ENCODE measurements at places on chromosomes 6 and 20.

- no peak for DNase-seq
Observed at GRCh38 chr6:67358241-67358640, 1276.8 kb upstream of the ADGRB3 start.

DNA sequence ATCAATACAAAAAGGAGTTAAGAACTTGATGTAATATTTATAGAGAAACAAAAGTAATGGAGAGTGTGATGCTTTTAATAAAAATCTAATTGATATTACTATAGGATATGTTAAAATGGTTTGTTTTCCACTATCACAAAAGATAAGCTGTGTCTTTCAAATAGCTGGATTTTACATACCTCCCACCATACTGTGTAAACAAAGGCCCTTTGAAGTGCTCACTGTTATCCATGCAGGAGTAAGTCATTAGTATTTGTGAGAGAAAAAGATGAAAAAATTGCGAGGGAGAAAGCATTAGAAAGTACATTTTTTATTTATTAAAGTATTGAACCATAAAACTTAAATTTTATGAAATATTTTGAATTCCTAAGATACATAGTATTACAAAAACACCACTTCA lies 733.0 kb downstream of the GRIK2 start:
- DNase-seq = no peak

DNA sequence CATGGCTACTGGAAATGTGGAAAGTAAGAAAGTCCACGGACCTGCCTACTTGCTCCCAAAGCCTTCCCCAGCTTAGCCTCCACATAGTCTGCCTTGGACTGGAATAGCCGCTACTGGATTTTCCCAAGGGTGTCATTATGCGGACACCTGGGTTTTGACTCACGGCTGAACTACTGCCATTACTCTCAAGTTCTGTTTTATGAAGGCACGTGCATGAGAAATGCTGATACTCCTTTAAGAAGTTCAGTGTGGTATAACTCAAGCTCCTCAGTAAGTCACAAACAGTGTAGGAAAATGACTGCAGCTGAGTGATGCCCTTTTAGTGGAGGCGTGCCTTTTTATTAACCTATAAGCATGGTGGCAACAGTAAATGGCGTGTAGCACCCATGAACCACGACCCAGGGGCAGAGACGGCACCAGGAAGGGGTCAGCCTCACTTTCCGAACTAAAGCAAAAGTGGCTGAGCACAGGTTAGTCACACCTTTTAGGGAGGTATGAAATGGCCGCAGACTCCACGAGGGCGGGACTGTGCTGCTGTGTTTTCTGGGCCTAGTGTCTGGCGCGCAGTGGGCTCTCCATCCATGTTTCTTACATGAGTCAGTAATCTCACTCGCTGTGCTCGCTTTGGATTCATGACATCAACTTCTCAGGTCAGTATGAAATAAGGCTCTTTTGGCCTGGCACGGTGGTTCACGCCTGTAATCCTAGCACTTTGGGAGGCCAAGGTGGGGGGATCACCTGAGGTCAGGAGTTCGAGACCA lies 23.9 kb downstream of the PSMG4 start:
- DNase-seq = no peak

- no peak for DNase-seq
Observed at GRCh38 chr20:53695797-53696527, 102.3 kb upstream of the ZNF217 start.

DNA sequence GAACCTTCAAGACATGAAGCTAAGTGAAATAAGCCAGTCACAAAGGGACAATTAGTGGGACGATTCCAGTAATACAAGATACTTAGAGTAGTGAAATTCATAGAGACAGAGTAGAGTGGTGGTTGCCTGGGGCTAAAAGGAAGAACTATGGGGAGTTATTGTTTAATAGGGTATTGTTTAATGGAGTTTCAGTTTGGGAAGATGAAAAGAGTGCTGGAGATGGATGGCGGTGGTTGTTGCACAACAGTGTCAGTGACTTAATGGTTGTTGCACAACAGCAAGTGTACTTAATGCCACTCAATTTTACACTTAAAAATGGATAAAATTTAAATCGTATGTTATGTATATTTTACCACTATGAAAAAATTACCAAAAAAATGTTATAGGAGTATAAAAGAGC lies 209.7 kb upstream of the TENT5A start:
- DNase-seq = no peak

DNA sequence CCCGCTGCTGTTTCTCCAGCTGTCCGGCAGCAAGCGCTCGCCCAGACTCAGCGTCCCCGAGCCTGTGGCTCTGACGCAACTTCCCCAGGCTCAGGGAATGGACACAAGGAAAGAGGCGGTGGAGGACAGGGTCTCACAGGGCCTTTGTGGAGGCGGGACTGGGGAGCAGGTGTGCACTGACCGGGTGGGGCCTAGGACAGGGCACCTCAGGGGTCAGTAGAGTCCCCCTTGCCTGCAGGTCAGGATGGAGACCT lies 20.0 kb downstream of the LAMA5 start:
- no peak for DNase-seq

GRCh38 chr6:105326216-105326615 lies 76.7 kb downstream of the PREP start:
- no peak for DNase-seq

DNA sequence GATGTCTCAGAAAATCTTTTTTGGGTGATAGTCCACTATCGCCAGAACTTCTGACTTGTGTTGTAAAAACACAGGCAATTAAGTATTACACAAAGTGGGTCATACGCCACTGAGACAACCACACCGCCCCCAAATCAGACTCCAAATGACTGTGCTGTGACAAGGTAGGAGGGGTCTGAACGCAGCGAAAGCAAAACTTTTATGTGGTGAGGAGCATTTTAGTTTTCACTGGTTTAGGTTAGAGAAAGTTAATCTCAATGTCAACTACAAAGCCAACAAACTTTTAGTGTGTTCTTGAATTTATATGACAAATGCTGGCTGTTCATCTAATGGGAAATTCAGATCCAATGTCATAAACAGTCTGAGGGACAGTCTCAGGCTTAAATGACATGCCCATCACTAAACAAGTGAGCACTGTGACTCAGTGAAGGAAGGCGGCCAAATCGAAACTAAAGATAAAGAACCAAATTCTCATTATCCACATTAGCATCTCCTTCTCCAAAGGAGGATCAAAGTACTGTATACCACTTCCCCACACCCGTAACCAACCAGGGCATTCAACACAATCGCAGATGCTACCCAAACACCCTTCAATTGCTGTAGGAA lies 186.7 kb downstream of the GJA10 start:
- peak; percentile 42 for DNase-seq

DNA sequence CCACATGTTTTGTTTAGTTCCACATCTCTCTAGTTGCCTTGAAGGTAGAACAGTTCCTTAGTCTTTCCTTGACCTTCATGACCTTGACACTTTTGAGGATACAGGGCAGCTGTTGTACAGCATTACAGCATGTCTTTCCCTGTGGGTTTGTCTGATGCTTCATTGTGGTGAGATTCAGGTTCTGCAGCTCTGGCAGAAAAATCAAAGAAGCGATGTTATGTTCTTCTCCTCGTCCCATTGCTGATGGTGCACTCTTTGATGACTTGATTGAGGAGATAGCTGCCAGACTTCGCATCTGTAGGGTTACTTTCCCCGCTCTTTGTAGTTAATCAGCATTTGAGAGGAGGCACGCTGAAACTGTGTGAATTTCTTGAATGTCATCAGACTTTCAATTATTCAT lies 12.0 kb downstream of the CEBPB start:
- DNase-seq = no peak

DNA sequence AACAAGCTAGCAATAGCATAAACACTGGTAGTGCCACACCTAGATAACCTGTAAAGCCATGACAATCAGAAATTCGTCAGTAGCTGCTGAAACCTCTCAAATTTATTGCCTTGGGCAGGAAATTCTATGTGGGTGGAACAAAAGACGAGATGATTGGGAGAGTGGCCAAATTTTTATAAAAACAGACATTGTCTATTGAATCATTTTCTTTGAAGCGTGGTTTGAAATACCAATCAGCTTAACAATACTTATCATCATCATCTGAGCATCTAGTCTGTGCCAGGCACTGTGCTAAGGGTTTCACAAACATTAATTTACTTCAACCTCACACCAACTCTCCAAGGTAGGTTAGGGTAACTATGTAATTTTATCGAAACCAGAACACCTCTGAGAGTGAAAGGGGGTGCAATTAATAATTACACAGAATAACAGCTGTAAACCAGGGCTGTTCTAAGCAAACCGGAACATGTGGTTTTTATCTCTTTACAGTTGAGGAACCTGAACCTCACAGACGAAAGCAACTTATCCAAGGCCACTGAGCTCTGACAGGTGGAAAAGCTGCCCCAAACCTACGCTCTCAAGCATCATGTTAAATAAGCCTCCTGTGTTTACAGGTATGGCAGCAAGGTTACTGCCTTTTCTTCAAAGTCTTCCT lies 43.4 kb downstream of the NHSL1 start:
- DNase-seq = no peak

DNA sequence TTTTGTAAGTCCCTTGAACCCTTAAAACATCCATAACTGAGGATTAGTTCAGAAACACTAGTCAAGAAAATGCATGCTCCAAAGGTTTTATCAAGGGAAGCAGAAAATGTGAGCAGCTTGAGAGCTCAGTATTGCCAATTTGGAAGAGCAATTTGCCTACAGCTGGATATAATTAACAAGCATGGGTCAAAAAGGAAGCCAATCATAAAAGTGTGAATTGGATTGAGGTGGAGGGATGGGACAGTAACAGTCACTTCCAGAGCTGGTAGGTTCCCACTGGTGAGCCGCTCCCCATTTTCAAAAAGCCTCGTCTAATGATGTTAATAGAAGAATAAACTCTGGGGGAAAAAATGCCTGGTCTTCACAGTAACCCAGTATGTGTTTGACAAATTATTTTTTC lies 5.0 kb upstream of the PTPRK start:
- DNase-seq = no peak

DNA sequence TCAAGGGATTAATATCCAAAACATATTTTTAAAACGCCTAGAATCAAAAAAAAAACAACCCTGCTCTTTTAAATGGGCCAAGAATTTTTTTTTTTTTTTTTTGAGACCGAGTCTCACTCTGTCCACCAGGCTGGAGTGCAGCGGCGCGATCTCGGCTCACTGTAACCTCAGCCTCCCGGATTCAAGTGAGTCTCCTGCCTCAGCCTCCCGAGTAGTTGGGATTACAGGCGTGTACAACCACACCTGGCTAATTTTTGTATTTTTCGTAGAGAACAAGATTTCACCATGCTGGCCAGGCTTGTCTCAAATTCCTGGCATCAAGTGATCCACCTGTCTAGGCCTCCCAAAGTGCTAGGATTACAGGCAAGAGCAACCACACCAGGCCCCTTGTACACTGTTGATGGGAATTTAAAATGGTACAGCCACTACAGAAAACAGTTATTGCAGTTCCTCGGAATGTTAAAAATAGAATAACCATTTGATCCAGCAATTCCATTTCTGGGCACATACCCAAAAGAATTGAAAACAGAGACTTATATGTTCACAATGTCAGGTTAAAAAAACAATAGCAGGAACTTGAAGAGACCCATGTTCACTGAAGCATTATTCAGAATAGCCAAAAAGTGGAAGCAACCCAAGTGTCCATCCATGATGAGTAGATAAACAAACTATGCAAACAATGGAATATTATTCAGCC lies 3.1 kb upstream of the MYL9 start:
- DNase-seq = no peak

- no peak for DNase-seq
Observed at GRCh38 chr6:6771224-6771945, 182.9 kb downstream of the LY86 start.

- DNase-seq = peak; percentile 40
Observed at GRCh38 chr20:62804627-62805154, at the start of gene OGFR. TSS of gene OGFR (plus strand) at chr20:62804835. CDS start at chr20:62804860, 25 bp downstream.

GRCh38 chr6:155185544-155185943 lies 78.3 kb upstream of the CLDN20 start:
- no peak for DNase-seq

DNA sequence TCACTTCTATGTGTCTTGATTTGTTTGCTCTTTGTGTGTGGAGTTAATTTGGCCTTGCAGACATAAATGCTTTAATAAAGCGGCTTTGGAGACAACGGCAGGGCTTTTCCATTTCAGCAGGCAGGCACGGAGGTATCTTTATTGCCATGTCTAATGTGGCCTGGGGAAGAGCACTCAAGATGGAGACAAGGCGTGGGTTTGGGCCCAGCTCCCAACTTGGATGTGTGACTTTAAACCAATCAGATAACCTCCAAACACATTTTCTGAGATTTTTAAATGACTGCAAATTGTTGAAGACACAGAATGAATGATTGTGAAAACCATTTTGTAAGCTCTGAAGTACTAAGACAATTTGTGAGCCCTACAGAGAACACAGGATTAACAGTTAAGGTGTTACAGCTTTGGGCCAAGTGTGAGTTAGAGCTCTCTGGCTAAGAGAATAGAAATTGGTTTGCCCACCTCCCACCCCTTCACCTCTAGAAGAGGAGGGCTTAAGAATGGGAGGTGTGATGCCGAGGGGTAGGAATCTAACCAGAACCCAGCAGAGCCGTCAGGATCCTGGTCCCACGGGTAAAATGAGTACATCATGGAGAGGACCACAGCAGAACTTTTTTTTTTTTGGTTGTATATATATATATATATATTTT lies 9.0 kb downstream of the DYNLT1 start:
- DNase-seq = no peak

- no peak for DNase-seq
Observed at GRCh38 chr6:4913705-4914419, 90.0 kb downstream of the RPP40 start.

DNA sequence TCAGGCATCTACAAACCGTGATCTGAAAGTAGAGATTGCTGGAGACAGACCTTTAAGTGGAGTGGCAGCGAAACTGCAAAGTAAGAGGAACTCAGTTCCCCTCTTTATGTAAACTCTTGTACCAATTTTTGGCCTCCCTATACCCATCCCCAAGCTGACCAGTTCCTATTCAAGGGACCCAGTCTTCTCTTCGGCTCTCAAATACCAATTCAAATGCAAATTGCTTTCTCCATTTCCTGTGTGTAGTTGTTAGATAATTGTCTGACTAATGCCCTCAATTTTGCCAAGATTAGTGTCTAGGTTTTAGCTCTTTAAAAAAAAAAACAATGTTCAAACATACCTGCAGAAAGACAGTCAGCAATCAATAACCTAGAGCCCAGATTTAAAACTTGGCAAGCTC lies 150.9 kb downstream of the EYA4 start:
- DNase-seq = no peak

DNA sequence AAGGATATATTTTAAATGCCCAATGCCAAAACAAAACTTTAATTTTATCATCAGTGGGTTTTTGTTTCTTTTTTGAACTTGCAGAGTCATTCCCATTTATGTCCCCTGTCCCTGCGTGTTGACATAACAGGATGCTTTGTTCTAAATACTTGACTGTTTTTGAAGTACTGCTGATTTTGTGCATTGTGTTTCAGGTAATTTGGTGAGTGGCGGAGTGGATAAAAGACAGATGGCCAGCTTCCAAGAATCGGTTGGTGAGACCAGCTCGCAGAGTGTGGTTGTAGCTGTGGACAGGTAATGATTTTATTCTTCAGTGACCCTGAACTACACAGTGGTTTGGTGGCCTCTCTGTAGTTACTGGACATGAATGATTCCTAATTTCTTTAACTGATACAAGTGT lies 50.5 kb upstream of the CSE1L start:
- DNase-seq = no peak

GRCh38 chr6:2579804-2580570 lies 170.7 kb downstream of the MYLK4 start:
- no peak for DNase-seq

GRCh38 chr6:40348591-40348990 lies 238.6 kb downstream of the LRFN2 start:
- no peak for DNase-seq

Data from activated naive CD4-positive, alpha-beta T cell (primary cell).